ENCODE measurements at places on chromosomes 13 and 19. TPM values are rescaled to one million over a fixed set of nuclear protein-coding genes. Genes with fewer than 3 reads are reported as not detected.

GRCh38 chr13:76349700-76350099 is 536.5 kb downstream of the KCTD12 start:
- no peaks in the 10 kb centered on the region for H3K36me3 ChIP-seq
- no peak overlapping the region for H3K27ac ChIP-seq
- H3K4me3 ChIP-seq: no peak overlapping the region
- no peaks in the 10 kb centered on the region for H3K4me1 ChIP-seq

GRCh38 chr19:15297416-15298224 is 34.7 kb downstream of the BRD4 start:
- peaks cover 88% of the 10 kb centered on the region for H3K4me1 ChIP-seq
- peak overlapping the region; percentile 76 for H3K4me3 ChIP-seq
- DNase-seq: peak; percentile 74
- H3K27ac ChIP-seq: peak overlapping the region; percentile 98

DNA sequence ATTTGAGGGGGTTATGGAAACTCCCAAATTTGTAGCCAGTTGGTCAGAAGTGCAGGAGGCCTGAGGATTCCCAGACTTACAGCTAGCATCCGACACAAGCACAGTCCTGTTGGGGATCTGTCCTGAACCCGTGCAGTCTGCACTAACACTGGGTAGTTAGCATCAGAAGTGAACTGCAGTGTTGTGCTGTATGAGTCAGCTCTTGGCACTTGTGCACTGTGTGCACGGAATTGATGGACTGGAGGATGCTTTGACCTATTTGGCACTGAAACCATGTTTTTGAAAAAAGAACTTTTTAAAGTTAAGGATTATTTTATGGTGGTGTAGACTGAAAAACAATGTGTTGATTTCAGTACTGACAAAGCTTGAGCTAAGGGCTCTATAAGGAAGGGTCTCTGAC is 279.0 kb downstream of the NHLRC3 start:
- H3K27ac ChIP-seq: no peak overlapping the region
- no peaks in the 10 kb centered on the region for H3K36me3 ChIP-seq
- peaks cover 8% of the 10 kb centered on the region for H3K27me3 ChIP-seq
- H3K4me1 ChIP-seq: no peaks in the 10 kb centered on the region
- H3K4me3 ChIP-seq: no peak overlapping the region

GRCh38 chr19:42095814-42096230 is 19.9 kb downstream of the ZNF574 start:
- H3K36me3 ChIP-seq: peaks cover 6% of the 10 kb centered on the region
- DNase-seq: no peak
- H3K4me3 ChIP-seq: no peak overlapping the region
- H3K27me3 ChIP-seq: no peaks in the 10 kb centered on the region
- no peak overlapping the region for H3K27ac ChIP-seq

- H3K36me3 ChIP-seq: no peaks in the 10 kb centered on the region
- peaks cover 4% of the 10 kb centered on the region for H3K27me3 ChIP-seq
- DNase-seq: no peak
- H3K27ac ChIP-seq: peak overlapping the region; percentile 69
These were observed 33.6 kb upstream of the UBE2L5 start for GRCh38 chr13:30388406-30389283.

DNA sequence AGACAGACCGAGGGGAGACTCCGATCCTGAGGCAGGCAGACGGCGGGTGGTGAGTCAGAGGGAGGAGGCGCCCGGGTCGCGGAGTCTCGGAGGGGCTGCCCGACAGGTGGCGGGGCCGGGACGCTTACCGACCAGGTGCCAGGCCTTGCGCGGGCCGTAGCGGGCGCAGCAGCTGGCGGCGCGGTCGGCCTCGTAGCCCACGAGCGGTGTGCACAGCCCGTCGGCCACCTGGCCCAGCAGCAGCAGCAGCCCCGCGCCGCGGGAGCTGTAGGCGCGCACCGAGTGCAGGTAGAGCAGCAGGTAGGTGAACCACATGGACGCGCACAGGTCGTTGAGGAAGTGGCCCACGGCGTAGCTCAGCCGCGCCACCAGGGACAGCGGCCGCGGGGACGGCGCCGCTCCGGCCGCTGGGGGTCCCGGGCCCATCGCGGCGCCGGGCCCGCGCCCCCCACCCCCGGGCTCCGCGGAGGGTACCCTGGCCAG is 367 bp downstream of the MFSD12 start:
- peak overlapping the region; percentile 98 for H3K4me3 ChIP-seq
- H3K27ac ChIP-seq: peak overlapping the region; percentile 77
- H3K36me3 ChIP-seq: peaks cover 3% of the 10 kb centered on the region
- peaks cover 1% of the 10 kb centered on the region for H3K27me3 ChIP-seq
- DNase-seq: peak; percentile 29

GRCh38 chr19:27744926-27745768 is 1467.8 kb downstream of the UQCRFS1 start:
- H3K36me3 ChIP-seq: peaks cover 15% of the 10 kb centered on the region
- no peaks in the 10 kb centered on the region for H3K4me1 ChIP-seq
- H3K27me3 ChIP-seq: no peaks in the 10 kb centered on the region
- DNase-seq: peak; percentile 24
- no peak overlapping the region for H3K27ac ChIP-seq

DNA sequence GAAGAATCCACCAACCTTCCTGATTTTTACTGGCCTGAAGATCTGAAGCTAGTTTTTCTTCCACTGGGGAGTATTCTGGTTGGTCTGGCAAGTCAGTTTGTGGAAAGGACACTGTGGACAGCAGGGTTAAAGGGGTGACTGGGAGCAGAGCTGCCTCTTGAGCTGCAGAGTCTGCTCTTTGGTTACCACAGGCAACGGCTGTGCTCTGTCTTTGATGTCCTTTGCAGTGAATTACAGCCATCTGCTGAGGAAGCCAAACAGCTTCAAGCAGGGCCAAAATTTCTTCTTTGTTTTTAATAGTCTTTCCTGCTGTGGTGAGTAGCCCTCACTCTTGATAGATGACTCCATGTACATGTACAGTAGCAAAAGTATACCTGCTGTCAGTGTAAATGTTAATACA is 75.7 kb downstream of the ZNF100 start:
- no peak for DNase-seq
- H3K27ac ChIP-seq: no peak overlapping the region
- peaks cover 1% of the 10 kb centered on the region for H3K4me1 ChIP-seq
- no peak overlapping the region for H3K4me3 ChIP-seq
- H3K27me3 ChIP-seq: peaks cover 3% of the 10 kb centered on the region

Gene LSR
- 2.5 TPM for total RNA-seq

DNA sequence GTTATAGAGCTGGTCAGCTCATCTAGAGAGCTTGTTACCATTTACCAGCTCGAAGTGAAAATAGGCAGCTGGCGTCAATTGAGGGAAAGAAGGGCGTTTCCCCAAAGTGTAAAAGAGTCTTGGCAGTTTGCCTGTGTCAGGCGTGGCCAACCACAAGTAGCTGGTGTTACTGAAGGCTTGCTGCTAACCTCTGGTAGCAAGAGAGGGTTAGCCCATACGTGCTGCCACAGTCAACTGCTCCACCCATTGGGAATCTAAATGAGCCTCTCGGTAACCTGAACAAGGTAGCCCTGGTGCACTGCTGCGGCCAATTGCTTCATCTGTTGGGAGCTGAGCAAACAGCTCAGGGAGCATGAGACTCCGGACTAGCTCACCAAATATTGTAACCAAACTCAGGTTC is 314.9 kb upstream of the SLITRK5 start:
- no peaks in the 10 kb centered on the region for H3K27me3 ChIP-seq
- no peak overlapping the region for H3K27ac ChIP-seq
- no peaks in the 10 kb centered on the region for H3K4me1 ChIP-seq

Gene ZNF763
- 0.63 TPM for total RNA-seq

Gene GRIK5
- total RNA-seq: 0.09 TPM

DNA sequence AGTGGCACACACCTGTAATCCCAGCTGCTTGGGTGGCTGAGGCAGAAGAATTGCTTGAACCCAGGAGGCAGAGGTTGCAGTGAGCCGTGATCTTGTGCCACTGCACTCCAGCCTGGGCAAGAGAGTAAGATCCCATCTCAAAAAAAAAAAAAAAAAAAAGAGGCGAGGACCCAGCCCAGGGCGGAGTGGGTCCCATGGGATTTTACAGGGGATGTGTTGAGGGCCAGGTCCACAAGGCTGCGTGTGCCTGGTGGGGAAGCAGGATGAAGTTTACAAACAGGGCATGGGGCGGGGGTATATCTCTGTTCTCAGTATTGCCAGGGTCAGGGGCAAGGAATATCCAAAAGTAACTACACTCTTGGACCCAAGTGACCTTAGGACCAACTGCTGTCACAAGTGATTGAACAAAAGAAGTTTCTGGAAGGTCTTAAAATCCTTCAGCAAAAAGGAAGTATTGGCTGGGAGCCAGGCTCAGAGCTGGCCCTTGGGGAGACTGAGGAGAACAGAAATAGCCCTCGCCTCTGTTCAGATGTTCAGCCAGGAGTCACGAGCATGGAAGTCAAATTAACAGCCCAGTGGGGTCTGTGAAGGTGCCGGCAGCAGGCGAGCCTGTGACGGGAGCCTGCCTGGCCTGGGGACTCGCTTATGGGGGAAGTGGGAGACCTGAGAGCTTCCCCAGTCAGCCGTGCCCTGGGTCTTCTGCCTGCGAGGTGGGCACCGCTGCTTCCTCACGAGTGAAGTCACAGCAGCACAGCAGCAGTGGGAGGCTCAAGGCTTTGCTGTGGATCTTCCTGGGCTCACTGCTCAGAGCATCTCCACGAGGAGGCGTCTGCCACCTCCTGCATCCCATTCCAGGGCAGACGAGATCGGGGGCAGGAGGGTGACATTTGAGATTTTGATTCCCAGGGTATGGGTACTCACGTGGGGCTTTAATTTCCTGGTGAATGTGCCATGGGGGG is 6.4 kb downstream of the MYO9B start:
- H3K27me3 ChIP-seq: no peaks in the 10 kb centered on the region
- H3K4me1 ChIP-seq: peaks cover 52% of the 10 kb centered on the region
- no peak overlapping the region for H3K4me3 ChIP-seq
- DNase-seq: no peak
- peaks cover 11% of the 10 kb centered on the region for H3K36me3 ChIP-seq

DNA sequence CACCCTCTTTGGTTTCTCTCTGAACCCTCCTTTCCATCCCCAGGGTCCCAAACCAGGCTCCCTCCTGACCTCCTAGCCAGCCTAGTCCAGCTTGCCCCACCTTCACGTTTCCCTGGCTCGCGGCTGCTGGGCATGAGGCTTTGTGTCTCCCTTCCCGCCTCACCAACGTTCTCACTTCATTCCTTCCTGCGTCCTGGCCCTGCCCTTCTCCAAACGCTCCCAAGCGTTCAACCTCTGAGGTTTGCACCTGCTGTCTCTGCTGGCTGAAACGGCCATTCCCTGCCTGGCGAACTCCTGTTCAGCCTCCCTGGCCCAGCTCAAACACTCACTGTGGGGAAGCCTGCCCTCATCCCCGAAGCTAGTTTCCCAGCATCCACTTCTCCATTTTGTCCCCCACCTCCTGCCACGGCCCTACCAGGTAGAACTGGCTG is 12.4 kb downstream of the EPS8L1 start:
- peak overlapping the region; percentile 81 for H3K27ac ChIP-seq
- peaks cover 30% of the 10 kb centered on the region for H3K27me3 ChIP-seq
- no peak for DNase-seq

- peak; percentile 46 for DNase-seq
- H3K4me3 ChIP-seq: no peak overlapping the region
- peaks cover 30% of the 10 kb centered on the region for H3K4me1 ChIP-seq
- H3K27ac ChIP-seq: no peak overlapping the region
These were observed 4.5 kb upstream of the B3GNT8 start for GRCh38 chr19:41431426-41432386.

Gene C19orf85
- total RNA-seq: not detected

DNA sequence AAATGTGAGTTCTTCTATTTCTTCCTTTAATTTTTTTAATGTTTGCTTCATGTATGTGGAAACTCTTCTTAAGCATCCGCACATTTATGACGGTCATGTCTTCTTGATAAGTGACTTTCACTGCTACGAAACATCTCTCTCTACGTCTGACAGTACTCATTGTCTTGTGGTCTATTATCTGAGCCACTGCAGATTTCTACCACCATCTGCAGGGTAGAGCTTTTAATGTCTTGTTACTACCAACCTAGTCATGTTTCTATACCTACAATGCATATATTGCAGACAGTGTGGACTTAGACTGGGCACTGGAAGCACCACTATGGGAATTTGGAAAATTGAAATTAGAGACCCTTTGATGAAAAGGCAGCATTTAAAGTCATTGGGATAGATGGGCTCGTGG is 75.4 kb upstream of the ARHGEF7 start:
- no peak for DNase-seq
- H3K4me3 ChIP-seq: no peak overlapping the region
- H3K27me3 ChIP-seq: peaks cover 5% of the 10 kb centered on the region
- H3K27ac ChIP-seq: no peak overlapping the region

DNA sequence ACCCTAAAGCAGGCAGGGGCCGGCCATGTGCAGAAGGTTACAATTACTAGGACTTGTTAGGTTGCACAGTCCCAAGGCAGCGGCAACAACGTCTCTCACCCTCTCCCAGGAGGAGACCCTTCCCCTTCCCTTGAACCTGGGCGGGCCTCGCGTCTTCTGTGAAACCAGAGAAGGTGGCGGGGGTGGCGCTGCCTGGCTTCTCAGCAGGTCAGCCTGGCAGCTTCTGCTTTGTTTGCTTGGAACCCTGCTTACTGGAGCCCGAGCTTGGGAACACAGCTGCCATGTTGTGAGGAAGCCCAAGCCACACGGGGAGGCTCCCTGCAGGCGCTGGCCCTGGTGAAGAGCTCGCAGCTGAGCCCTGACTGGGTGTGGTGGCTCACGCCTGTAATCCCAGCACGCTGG is 15.5 kb downstream of the MKNK2 start:
- H3K36me3 ChIP-seq: no peaks in the 10 kb centered on the region
- no peak overlapping the region for H3K27ac ChIP-seq
- no peaks in the 10 kb centered on the region for H3K27me3 ChIP-seq

DNA sequence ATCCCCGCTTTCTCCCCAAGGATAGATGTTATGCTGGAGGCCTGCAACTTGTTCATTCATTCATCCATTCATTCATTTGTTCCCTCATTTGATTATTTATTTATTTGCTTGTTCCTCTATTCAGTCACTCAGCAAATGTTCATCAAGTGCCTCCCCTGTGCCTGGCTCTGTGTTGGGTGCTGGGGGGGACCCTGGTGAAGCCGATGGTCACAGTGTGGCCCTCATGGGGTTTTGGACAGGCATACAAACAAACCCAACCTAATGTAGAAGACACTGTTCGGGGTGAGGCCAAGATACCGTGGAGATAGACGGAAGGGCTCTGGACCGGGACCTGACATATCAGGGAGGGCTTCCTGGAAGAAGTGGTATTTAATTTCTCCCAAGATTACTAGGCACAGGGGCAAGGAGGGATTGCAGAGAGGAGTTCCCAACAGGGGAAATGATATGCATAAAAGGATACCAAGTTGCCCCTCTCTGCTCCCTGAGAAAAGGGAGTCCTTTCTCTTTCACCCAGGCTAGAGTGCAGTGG is 58.1 kb downstream of the ZNF536 start:
- no peaks in the 10 kb centered on the region for H3K36me3 ChIP-seq
- no peak overlapping the region for H3K4me3 ChIP-seq
- H3K4me1 ChIP-seq: no peaks in the 10 kb centered on the region
- DNase-seq: no peak

All from HFFc6 (cell line).